ENCODE measurements at places on chromosomes 13 and 19.

GRCh38 chr13:113636266-113636963 lies 21.6 kb downstream of the ATP4B start:
- no peak for DNase-seq

DNA sequence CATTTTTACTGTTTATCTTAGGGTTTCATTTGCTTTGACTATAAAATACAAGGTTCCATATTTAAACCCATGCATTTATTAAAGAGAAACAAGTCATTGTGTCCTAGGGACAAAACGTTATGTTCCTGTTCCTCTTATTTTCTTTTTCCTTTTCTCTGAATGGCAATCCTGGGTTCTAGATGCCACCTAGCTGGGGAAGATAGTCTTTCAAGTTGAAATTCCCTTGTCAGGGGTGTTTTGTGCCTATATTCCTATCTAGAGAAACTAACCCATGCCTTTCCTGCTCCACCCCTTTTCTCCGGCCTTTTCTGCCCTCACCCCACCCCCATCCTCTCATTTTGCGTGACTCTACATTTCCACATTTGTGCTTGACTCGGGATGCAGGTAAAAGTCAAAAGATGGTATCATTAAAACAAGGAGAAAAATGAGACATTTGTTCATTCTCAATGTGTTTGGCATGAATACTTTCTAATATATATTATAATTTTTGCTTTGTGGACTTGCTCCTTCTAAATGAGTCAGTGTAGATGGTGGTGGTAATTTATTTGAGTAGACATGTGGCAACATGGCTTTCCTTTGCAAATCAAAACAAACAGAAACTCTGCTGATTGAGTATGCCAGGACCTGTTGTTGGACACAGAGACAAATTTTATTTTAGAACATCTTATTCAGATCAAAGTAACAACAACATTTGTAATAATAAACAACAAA lies 26.8 kb upstream of the STARD13 start:
- no peak for DNase-seq

DNA sequence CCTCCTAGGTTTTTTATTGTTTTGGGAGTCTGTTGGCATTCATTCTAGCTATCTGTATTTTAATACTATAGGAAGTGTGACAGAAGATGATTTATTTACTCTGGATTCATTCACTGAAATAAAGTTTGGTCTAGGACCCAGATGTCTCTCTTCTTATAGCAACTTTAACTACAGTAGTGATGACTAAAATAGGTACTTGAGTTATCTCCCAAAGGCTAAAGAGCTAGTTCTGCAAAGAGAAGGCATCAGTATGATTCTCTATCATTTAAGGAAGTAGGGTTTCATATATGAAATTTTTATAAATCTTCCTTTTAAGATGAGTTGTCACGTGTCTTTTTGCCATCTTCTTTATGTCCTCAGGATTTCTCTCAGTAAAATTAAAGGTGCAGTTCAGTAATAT lies 507.4 kb downstream of the KCTD12 start:
- DNase-seq = no peak

DNA sequence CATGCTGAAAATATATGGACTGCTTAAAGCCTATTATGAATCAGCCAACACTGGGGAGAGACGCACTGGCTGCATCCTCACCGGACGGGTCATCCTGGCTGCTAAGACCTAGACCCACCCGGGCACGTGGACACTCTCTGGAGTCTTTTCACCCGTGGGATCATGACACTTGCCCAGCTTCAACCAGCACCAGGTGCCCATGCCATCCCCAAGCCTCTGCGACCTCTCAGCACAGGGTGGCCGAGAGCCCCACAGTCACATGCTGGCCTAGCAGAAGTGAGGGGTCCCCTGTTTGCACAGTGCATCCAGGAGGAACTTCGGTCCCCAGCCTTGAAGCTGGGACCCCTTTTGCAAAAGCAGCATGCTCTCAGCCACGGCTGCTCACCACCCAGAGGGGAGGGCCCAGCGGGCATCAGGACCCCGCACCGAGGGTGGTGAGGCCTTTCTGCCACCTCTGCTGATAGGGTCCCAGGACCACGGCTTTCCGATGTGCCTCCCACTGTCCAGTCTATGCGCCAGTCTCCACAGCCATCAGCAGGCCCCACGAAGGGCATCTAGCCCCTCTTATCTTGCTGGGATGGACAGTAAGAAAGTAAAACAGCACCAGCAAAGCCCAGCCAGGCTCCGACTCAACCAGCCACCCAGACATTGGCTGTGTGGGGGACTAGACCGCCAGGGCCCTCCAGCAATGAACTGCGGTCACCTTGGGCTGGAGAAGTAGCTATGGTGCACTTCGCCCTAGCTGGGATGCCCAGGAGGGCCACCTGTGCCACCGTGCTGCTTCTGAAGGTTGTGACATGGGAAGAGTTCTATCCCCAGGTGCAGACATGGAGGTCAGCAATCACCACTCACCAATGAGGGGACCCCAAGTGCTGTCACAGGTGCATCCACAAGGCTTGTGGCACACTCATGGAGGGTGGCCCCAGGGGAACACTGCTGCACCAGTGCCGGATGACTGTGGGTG lies 73.1 kb downstream of the CEBPG start:
- DNase-seq = no peak

DNA sequence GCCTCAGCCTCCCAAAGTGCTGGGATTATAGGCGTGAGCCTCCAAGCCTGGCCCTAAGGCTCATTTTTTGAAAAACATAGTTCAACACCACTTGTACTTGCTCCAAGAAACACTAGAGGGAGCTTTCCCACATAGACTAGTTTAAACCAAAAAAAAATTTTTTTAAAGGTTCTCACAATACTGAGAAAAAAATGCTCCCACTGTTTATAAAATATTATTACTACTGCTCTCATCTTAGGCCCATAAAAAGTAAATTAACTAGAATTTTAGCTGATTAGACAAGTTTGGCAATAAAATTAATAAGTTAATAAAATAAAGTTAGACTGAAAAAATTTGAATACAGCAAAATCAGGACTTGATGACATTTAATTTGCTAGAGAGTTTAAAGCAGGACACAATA lies 109.5 kb downstream of the TBC1D4 start:
- peak; percentile 5 for DNase-seq

DNA sequence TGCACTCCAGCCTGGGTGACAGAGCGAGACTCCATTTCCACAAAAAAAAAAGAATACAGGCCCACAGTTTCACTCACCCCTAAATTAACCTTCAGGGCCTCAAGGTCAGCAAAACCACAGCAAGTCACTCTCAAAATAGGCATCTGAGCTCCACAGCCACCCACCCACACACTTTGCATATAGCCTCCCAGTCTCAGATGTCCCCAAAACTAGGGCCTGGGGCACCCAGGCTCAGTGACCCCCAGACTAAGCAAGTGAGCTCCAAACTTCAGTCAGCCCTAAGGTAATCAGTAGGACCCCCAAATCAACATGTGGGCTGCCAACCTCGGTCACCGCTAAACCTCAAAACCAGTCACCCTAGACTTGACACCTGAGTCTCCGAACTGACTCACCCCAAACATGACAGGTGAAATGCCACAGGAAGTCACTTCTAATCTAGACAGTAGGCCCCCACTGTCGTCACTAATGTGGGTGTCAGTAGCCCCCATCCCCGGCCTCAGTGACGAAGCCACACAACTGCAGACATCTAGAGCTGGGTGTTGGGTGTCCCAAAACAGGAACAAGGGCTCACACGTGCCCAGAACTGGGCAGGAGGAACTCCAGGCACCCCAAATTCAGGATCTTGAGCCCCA lies 13.9 kb downstream of the RABAC1 start:
- DNase-seq = no peak

DNA sequence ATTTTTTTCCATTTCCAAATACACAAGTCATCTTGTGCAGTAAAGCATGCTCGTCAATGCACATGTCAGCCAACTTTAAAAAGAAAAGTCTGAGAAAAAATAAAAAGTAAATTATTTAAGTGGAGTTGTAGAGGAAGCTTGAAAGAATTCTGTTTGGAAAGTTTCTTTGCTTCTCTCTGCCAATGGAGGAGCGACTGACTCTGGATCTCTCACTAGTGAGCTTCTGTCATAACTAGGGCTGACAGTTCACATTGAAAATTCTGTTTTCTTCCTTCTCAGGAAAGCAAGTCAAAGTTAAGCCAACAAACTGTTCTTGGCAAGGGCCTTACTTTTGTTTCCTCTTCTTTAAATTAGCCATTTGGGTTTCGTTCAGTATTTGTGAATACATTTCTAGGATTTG lies 298.2 kb downstream of the POU4F1 start:
- no peak for DNase-seq

DNA sequence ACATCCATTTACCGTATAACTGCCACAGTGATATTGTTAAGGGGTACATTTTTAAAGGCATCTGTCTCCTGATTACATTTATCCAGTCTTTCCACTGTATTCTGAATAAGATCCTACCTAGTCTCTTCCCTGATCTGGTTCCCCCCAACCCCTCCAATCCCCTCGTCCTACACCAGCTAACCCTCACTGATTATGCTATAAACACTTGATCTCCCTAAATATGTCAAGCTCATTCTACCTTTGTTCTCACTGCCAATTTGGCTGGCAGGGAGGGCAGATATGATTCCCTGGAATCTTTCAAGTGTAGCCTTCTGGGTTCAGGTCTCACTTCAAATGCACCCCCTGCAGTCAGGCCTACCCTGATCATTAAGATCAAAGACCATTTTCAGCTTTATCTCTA lies 1379.8 kb upstream of the MIR17HG start:
- DNase-seq = no peak

DNA sequence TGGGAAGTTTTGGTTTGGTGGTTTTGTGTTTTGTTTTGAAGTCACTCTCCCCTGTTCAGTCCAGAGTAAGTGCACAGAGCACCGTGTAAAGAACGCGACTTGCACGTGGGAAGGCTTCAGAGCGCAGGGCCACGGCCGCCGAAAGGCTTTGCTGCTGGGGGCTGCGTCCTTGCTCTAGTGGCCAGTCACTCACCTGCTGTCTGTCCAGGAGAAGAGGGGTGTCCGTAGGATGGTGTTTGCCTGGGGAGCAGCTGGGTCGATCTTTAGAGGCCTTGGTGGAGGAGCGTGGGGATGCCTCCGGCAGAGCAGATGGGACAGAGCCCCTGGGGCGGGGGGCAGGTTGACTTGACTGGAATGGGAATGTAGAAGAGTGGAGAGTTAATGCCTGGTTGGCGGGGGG lies 116.6 kb upstream of the MCF2L start:
- no peak for DNase-seq

All from NCI-H2107 (cell line).